AG04449 (cell line): ENCODE measurements at places on chromosomes 2 and 18.

DNA sequence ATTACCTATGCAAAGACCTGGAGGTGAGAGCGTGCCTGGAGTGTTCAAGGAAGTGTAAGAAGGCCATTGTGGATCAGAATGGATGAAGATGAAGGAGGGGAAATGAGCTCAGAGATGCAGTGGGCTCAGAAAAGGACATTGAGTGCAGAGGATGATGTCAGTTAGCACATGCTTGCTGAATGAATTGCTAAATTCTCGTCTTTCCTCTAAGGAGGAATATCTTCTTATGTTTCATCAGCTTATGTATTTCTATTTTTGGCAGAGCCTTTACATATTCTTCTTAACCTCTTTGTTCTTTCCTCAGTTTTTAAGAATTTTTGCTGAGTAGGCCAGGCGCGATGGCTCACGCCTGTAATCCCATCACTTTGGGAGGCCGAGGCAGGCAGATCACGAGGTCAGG, 30.9 kb downstream of the FAM171B start:
- DNase-seq = no peak

GRCh38 chr18:24078391-24078790, 60.5 kb upstream of the CABYR start:
- DNase-seq = no peak

- no peak for DNase-seq
Observed at GRCh38 chr18:24795129-24795528, 334.7 kb downstream of the HRH4 start.

- DNase-seq = no peak
Observed at GRCh38 chr2:64639691-64640090, 14.0 kb downstream of the SERTAD2 start.

DNA sequence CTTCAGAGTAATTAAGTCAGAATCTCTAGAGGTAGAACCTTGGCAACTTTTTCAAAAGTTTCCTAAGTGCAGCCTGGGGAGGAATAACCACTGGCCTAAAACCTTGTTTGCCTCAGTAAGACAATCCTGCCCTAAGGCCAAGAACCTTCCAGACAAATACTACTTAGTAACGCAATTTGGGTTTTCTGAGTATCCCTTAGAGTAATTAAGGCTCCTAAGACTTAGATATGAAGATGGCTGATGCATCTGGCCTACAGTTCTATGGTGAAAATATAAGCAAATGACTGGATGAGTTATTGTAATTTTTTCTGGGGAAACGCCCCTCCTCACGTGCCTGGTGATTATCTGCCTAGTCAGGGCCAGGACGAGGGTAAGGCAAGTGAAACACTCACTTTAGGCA, 95.7 kb upstream of the DLX2 start:
- DNase-seq = no peak

GRCh38 chr2:181441670-181442069, 15.5 kb upstream of the ITGA4 start:
- DNase-seq = no peak

GRCh38 chr2:202118168-202118567, 45.1 kb downstream of the KIAA2012 start:
- no peak for DNase-seq

DNA sequence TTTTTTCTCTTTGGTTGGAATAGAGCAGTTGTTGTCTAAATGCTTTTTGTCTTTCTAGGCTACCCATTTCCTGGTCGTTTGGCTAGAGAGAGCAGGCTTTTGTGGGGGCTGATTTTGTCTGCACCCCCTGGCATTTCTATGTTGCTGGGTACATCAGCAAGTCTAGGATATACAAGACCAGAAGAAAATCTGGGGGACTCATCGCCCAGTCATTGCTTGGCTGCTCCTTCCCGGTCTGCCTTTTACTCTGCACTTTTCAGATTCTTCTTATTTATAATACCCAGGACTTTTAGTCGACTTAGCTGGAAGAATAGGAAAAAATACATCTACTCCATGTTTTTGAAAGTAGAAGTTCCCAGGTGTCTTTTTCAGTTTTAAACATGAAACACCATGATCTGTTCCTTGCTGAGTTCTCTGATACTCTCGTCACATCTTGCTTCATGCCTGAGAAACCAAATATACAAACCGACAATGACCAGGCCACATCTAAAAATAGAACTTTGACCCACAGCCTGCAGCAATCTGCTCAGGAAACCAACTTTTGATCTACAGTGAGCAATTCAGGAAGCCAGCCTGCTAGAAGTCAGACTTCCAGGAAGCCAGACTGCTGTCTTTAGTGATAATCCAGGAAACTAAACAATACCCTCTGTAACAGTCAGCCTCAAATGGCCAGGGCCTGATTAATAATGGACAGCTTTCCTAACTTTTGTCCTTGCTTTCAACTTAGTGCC, 163.8 kb upstream of the MEX3C start:
- DNase-seq = no peak
